ENCODE measurements at places on chromosomes 6 and 20.

GRCh38 chr6:105726902-105727655 is 324.2 kb upstream of the PREP start:
- no peak for DNase-seq

- DNase-seq: no peak
These were observed 21.6 kb upstream of the ZBTB2 start for GRCh38 chr6:151412909-151413308.

- no peak for DNase-seq
These were observed 9.0 kb downstream of the OR2B6 start for GRCh38 chr6:27966044-27966443.

GRCh38 chr20:62830251-62830650 is 13.4 kb downstream of the COL9A3 start:
- DNase-seq: no peak

DNA sequence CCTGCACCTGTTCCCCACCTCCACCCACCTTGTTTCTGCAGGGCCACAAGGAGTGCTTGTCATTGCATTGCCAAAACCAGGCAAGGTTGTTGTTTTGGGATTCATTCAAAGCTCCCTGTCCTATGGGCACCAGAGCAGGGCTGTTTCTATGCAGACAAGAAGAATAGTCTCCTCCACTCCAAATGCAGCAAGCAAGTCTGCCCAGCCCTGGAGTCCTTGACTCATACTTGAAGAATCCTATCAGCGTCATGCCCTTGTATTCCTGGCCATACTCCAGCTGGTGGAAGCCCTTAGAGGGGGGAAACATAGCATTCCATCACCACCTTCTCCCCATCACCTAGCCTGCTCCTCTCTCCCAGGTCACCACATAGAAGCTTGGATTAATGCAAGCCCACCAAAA is 145.3 kb upstream of the ECI2 start:
- no peak for DNase-seq

DNA sequence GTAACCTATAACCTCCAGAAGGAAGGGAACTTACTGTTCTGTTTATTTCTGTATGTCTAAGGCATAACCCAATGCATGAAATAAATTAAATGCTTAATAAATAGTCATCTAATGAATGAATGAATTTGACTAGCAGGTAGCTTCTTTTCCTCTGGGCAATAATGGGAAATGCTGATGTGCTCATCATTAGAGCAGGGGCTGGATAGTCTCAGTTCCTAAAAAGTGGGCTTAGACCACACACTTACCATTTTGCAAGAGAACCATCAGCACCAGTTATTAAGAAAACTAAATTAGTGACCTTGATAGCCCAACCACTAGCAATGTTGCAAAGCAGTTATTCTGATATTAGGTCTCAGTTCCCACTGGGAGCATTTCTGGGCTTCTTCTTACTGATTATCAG is 449.7 kb downstream of the CDC5L start:
- no peak for DNase-seq

GRCh38 chr6:21668795-21669194 is 75.2 kb downstream of the SOX4 start:
- peak; percentile 14 for DNase-seq

GRCh38 chr6:156107624-156108101 is 652.0 kb upstream of the NOX3 start:
- DNase-seq: no peak

- DNase-seq: no peak
These were observed 44.7 kb upstream of the PCMTD2 start for GRCh38 chr20:64210656-64211369.

GRCh38 chr6:125658136-125658535 is 91.3 kb upstream of the HEY2 start:
- DNase-seq: peak; percentile 25

DNA sequence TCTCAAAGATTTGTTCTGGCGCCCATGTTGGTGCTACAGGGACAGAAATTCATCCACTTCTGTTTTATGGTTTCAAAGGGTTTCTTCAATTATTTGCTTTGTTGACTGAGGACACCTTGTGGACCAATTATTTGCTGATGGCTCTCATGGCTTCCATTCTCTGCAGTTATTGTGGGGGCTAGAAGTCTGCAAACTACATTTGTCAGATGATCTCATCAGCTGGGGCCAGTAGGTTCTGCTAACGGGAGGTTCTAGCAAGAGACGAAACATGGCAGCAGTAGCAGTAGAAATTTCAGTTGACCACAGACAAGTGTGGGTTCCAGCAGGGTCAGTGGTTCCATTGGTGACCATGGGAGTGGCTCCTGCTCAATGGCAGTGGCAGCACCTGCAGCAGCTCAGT is 72.8 kb upstream of the BLCAP start:
- peak; percentile 3 for DNase-seq

DNA sequence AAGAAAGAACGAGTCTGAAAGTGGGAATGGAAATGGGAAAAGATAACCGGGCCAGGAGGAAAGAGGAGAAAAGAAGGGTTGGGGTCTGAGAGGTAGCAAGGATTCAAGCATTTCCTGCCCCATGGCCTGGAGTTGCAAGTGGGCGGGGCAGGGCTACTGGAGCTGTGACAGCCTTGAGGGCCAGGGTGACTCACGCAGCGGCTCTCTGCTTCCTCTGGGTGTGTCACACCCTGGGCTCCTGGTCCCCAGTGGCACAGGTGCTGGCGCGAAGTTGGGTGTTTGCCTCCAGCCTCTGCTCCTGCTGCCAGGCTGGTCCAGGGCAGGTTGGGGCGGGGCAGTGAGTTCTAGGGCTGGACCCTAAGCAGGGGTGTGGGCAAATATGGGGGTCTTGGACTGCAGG is 3.3 kb upstream of the ULBP3 start:
- DNase-seq: peak; percentile 53

All from OCI-M1 (cell line).